Pulmonary artery endothelial cell (primary cell): ENCODE measurements at places on chromosomes 2 and 18. TPM values are rescaled to one million over a fixed set of nuclear protein-coding genes. Genes with fewer than 3 reads are reported as not detected.

The NEU2 gene
- total RNA-seq, result not detected in 2 replicates

The HOXD10 gene
- not detected in 2 replicates for total RNA-seq

The BCL11A gene
- 0.04 and 0.07 TPM in 2 replicates for total RNA-seq

The PLB1 gene
- total RNA-seq, result 0.46 and 0.81 TPM in 2 replicates

- DNase-seq, result no peak
Measured at GRCh38 chr2:191565647-191566198, 112.2 kb upstream of the NABP1 start.

DNA sequence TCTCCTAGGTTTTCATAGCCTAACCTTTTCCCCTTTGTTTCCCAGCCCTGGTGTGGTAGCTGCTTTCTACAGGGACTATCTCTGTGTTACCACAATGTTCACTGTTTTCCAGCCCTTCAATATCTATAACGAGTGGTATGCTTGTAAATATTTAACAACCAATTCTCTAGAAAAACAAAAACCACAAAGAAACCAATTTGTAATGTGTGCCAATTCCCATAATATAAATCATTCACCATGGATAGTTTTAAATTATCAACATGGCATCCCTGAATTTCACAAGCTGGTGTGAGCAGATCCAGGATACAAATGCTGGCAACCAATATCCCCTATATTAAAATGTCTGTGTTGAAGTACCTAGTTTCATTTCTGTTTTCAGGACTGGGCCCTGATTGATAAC is 207.5 kb upstream of the FBXO11 start:
- DNase-seq, result no peak

GRCh38 chr2:19035238-19035637 is 323.2 kb downstream of the OSR1 start:
- DNase-seq, result no peak

DNA sequence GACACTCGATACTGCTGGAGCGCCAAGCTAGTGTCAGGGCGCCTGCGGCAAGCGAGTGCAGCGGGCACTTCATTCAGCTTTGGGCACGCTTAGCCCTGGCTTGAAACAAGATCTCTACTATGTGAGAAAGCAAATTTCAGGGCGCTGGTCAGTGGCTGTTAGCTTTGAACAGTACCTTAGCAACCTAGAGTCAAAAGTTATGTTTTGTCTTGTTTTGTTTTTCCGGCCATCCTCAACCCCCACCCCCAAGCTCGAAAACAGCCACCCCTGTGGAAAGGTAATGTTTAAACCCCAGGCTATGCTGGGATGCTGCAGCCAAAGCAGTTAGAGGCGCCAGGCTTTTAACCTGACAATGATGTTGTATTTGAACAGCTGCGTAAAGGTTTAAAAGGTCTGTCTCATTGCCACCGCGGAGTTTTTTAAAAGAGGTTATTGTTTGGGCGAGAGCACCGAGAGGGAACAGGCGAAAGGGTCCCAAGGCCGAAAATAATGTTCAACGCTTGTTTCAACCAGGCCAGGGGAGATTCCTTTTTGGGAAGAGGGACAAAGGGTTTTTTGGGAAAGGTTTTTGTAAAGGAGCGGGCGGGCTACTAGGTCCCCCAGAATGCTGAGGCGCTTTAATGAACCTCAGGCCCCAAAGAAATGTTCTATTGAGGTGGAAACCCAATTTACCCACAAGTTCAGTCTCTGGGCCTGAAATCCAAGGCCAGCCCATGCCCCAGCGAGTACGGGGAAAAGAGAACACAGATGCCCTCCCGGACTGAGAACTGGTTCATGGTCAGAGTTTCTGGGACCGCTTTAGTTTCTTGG is 2.3 kb upstream of the HOXD10 start:
- no peak for DNase-seq
